HCEC 1CT (cell line): ENCODE measurements at places on chromosomes 1 and 21.

- no peak for DNase-seq
Measured at GRCh38 chr1:76314730-76315129, 240.2 kb downstream of the ST6GALNAC3 start.

- no peak for DNase-seq
Measured at GRCh38 chr1:100051401-100051800, 81.3 kb downstream of the SASS6 start.

DNA sequence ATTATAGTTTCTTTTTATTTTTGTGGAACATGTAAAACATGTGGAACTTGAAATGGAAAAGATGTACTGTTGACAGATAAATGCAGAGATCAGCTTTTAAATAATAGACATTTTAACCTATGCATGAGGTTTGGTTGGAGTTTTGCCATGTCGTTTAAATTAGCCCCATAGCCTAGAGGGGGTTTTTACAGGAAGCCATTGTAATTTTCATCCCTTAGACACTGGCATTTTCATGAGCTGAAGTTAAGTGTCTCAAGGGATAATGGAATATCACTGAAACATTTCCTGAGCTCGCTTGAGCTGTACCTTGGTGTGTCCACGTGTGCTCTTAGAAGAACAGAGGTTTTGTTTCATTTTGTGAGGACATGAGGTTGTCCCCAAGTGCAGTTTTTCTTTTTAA lies 54.2 kb downstream of the HMCN1 start:
- DNase-seq = no peak

GRCh38 chr1:177561436-177561835 lies 390.7 kb downstream of the BRINP2 start:
- DNase-seq = no peak

DNA sequence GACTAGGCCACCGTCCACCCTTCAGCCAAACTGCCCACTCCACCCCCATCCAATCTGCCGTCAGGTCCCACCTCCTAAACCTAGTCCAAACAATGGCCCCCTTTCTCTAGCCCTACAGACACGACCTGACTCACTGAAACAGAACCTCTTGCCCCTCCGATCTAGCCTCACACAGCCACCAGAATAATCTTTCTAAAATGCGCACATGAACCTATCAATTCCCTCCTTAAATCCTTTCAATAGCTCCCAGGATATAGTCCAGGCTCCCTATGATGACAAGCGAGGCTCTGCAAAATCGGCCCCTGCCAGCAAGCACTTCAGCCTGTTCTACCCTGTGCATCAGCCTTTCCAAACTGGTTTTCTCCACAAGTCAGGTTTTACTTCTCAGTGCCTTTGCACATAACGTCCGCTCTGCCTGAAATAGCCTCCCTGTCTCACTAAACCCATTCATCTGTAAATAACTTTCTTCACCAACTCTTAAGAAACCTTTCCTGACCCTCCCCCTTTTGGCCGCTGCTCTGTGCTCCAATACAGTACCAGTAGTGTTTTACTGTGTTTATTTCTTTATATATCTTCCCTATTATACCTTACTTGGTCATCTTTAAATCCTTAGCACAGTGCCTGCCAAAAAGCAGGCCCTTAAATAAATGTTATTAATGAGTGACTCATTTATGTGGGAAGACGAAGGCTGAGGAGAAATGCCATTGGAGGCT lies 9.0 kb upstream of the CDC20 start:
- DNase-seq = peak; percentile 69

DNA sequence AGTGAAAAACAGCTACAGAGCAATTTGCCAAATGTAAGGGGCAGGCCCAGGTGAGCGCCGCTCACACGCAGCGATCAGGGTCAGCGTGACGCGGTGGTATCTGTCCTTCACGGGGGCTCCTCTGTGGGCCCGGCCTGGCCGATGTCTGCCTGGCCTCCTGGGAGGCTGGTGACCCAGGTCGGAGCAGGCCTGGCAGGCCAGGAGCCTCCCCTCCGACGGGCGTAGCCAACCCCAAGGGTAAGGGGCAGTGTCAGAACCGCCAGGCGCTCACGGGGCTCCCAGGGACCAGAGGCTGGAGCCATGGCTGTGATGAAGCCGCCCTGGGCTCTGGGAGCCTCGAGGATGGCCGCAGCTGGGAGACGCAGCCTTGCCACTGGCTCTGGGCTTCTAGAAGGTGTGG lies 72.1 kb downstream of the MORN1 start:
- no peak for DNase-seq

DNA sequence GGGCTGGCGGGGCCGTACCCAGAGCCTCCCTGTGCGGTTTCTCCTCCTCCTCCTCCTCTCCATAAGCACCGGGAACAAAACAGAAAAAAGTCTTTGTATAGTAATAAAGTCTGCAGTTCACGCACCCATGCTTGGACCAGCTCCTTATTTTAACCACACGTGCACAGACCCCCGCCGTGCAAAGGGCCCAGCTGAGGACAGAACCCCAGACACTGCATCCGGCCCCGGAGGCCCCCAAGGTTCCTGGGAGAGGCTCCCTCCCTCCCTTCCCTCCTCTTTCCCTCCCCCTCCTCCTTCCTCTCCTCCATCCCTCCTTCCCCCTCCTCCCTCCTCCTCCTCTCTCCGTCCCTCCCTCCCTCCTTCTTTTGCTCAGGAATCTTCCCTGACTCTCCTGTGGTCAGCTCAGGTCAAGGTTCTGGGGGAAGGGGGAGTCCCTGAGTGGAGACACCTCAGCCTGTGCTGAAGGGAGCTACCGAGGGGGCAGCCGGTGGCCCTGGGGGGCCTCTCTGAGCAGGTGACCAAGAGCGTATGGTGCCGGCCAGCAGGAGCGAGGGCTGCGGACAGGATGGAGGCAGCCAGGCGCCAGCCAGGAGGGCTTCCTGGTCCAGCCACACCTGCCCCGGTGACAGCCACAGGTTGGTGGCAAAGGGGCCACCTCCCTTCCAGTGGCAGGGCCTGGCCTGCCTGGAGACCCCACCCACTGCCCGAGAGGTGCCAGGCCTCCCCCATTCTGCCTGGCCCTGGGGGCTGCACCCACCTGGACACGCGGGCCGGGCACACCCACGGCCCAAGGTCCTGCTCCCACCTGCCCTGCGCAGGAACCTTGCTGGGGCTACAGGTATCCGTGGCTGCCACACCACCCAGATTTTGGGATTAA lies 3.2 kb upstream of the TTLL10 start:
- DNase-seq = no peak

GRCh38 chr21:44466351-44466954 lies 11.1 kb downstream of the LRRC3 start:
- DNase-seq = no peak

DNA sequence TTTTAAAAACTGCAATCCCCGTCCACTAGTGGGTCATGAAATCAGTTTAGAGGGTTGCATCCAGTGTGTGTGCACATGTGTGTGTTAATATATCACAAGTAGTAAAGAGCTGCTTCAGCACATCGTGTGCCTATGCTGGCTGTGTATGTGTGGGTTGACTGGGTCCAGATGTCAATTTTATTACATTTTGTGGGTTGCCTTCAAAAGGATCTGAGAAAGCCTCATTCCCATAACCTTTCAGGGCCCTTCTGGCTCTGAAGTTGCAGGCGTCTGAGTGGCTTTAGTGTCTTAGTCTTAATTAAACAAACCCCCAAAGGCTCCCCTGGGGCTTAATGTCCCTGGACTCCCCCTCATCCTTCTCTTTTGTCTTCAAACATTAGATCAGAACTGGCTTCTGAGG lies 19.8 kb downstream of the PLA2G2D start:
- DNase-seq = no peak

- DNase-seq = peak; percentile 82
Measured at GRCh38 chr1:93798291-93798690, 80.7 kb downstream of the DNTTIP2 start.

- DNase-seq = no peak
Measured at GRCh38 chr1:4083231-4084047, 183.4 kb upstream of the C1orf174 start.

- no peak for DNase-seq
Measured at GRCh38 chr1:174191349-174191862, 32.1 kb downstream of the RABGAP1L start.

GRCh38 chr1:29592731-29593130 lies 356.4 kb downstream of the PTPRU start:
- DNase-seq = no peak

GRCh38 chr1:201295346-201295745 lies 12.0 kb downstream of the PKP1 start:
- peak; percentile 66 for DNase-seq

- DNase-seq = peak; percentile 97
Measured at GRCh38 chr21:33761441-33762036, 119.2 kb downstream of the ITSN1 start.

GRCh38 chr1:170836141-170836540 lies 99.2 kb upstream of the MROH9 start:
- DNase-seq = peak; percentile 56

- no peak for DNase-seq
Measured at GRCh38 chr21:34878501-34878900, 170.6 kb downstream of the RUNX1 start.

DNA sequence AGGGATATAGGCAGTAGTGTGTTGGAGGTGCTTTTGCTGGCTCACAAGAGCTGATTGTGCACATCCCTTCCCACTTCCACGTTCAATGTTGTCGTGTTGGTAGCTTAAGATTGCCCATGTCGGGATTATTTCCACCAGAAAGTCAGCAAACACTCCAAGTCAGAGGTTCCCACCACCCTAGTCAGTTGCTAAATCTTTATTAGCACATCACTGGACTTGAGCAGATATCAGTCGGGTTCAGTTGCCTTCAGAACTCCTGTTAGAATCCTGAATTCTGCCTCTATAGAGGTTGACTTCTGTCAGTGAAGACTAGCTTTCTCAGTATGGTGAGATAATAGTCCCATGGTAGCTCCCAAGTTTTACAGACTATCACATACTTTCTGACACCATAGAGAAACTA lies 10.5 kb downstream of the AGL start:
- no peak for DNase-seq

DNA sequence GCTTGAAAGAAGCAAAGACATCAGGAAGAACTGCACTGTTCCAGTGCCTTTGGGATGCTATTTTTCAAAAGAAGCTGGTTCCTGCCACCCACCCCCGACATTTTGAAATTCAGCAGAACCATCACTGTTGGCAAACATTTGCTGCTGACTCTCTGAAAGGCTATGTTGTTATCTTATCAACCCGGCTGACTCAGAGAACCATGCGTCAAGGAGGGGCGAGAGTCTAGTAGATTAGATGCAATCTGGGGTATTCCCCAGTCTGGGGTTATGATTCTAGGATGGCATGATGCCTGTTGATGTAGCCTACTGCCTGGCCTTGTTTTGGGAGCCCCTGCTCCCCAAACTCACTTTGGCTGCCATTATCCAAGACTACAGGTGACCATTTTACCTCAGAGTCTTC lies 267.8 kb upstream of the RUNX1 start:
- no peak for DNase-seq

DNA sequence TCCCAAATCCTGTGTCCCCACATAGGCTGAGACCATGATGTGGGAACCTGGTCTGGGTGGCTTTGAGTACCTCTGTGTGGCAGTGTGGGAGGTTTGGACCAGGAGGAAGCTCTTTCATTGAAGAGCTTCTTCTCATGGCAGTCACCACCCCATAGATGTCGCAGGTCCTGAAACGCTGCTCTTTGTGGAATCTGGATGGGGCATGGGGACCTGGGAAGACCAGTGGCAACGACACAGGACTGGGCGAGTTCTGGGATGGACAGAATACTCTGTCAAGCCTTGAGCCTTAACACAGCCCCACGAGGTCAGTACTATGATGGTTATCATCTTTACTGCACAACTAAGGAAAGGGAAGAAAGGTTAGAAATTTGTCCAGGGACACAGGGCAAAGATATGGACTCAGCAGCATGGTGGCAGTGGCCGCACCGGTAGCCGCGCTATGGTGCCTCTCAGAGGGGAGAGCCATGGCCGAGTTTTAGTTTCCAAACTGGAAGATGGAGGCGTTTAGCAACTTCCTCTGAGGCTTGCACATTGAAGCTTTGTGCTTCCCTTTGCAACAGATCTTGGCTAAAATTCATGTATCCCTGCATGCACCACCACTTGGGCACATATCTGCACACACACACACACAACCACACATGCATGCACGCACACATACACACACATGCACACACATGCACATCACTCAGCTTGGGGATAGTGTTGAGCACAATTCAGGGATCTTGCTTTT lies 117.7 kb upstream of the C1orf174 start:
- DNase-seq = no peak

DNA sequence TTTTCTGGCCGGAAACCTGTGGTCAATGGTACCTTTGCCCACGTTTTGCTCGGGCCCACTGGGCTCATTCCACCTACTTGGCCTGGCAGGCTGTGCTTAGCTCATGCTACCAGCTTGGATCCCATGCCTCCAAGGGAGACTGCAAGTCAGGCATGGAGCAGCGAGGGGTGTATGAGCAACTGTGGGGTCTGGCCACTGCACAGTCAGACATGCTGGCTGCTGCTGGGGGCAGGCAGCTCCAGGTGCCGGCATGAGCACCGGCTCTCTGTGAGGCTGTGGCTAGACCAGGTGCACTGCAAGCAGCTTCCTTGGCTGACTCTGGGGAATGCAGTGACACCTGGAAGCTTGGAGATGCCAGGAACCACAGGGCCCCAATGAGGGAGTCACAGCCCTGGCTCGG lies 161.1 kb upstream of the DUSP10 start:
- no peak for DNase-seq

GRCh38 chr1:7278827-7279765 lies 492.0 kb upstream of the VAMP3 start:
- DNase-seq = no peak

DNA sequence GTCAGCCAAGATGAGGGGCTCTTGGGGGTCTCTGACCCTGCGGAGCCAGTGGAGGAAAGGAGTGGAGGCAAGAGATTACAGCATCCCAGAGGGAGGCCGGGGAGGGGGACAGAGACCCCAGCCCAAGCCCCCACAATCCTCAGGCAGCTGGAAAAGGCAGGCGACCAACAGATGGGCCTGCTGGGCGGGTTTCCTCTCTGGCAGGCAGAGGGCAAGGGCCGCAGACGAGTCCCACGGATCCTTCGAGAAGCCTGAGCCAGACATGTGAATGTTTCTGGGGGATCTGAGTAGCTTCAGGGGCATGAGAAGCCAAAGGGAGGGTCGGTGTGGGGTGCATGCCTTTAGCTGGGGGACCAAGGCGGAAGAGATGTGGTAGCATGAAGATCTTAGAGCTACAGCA lies 2.1 kb upstream of the PLEKHA6 start:
- DNase-seq = no peak

DNA sequence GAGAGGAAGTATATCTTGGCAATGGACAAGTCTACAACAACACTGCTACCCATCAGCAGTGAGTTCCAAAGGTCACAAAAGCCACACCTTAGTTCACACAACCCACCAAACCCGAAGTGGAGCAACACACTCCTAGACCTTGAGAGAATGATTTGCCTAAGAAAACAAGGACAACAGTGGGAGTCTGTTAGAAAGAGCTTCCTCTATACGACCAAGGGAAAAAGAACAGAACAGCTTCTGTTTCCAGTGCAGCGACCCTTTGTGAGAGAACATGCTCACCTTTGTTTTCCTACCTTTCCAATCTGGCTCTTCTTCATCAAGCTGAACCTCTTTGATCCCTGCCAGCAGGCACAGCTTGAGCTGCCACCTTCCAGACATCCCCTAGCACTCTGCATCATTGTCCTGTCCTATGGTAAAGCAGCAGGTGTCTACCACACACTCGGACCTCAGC lies 56.7 kb upstream of the PALMD start:
- no peak for DNase-seq
